Panc1 (cell line): ENCODE measurements at places on chromosomes 5 and 9.

GRCh38 chr5:179221196-179221876 is 123.9 kb downstream of the ADAMTS2 start:
- DNase-seq: no peak

DNA sequence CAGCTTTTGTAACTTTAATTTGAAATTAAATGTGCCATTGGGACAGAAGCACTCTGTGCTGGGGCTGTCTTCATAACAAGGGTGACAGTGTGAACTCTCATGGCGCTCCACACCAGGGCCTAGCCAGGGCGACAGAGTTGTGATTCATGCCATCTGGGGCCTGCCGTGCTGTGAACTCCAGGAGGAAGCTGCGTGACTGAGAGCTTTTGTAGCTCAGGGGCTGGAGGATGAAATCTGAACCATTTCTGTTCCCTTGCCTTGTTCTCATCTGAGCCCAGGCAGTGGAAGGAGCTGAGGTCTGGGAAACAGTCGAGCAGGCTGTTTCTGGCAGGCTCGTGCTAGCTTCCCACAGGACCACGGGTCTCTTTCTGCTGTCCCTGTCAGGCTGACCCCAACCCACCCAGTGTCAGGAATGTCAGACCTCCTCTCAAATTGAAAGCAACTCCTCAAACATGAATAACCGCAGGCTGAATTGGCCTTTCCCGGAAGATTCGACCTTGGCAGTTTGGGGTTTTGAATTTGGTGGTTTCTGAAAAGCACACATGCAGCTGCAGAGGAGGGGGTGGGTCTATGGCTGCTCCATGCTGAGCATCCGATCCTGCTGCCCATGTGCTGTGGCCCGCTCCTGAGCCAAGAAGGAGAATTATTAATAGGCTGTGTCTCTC is 69.2 kb upstream of the RPS23 start:
- DNase-seq: no peak

DNA sequence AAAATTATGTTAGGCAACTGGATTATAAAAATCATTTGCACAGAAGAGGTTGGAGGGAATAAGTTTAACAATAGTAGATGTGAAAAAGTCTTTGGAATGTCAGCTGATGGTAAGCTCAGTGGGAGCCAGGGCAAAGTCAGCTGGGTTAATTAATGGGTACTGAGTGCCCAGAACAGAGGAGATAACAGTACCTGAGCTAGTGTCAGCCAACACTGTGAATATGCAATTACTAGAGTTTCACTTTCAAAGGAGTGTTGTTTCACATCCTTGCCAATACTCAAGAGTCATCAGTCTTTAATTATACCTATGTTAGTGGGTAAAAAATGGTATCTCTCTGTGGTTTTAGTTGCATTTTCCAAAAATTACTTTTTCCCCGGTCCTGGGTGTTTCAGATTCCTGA is 135.1 kb downstream of the KIF4B start:
- DNase-seq: no peak

- no peak for DNase-seq
These were observed 94.9 kb upstream of the PLPPR1 start for GRCh38 chr9:100933656-100934055.

DNA sequence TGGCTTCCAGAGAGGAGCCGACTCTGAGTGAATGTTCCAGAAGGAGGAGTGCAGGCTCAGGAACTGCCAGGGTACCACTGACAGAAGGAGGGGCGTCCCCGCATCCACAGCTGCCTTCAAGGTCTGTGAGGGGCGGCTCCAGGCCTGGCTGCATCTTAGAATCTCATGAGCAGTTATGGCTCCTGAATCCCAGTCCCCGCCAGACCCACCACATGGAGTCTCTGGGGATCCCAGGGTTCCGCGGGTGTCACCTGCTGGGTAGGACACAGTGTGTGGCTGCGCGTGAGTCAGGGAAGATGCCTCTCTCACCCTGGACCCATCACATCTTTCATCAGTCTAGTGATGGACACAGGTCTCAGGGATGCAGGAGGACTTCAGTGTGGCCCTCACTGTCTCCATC is 79.2 kb downstream of the COL5A1 start:
- DNase-seq: no peak

DNA sequence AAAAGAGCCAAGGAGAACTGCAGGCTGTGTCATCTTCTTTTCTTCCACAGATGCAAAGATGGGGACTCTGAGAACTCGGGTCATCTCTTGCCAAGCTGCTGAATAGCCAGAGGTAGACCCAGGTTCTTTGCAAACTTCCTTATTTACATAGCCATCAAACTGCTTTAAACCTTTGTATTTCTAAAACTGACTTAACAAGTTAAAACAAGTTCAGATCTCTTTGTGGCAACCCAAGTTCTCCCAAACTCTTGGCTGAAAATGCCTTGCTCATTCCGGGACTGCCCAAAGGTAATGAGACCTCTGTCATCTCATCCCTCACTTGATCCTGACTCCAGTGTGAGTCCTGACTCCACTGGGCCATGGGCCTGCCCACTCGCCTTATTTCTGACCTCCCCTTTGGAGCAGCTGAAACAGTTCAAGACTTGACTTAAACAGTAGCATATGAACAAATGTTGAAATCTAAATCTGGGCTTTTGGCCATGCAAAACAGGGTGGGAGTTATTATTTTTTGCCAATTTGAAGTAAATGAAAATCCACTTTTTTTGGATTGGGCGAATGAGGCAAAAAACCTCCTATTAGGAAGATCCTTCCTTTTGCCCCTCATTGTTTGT is 50.6 kb downstream of the FBXL7 start:
- no peak for DNase-seq

- no peak for DNase-seq
These were observed at the start of gene SLC27A6 for GRCh38 chr5:128965011-128965637. TSS of gene SLC27A6 (plus strand) at chr5:128965488. CDS start at chr5:128966138, 650 bp downstream.
